ENCODE measurements at places on chromosomes 2 and 18.

DNA sequence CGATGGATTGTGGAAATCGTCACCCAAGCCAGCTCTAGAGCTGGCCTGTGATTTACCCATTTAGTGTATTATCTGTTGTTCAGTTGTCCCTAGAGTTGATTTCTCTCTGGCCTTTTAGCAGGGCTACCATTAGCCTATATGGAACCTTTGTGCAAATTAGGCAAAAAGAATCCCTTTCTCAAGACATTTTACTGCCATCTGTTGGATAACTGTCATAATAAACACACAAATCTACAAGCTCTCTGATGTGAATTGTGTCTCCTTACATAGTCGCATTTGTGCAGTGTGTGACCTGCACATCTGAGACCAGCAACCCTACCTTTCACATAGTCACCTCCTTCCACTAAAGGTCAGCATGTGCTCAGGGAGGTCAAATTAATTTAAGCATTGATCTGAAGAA, 34.0 kb downstream of the LOXHD1 start:
- no peak for DNase-seq

DNA sequence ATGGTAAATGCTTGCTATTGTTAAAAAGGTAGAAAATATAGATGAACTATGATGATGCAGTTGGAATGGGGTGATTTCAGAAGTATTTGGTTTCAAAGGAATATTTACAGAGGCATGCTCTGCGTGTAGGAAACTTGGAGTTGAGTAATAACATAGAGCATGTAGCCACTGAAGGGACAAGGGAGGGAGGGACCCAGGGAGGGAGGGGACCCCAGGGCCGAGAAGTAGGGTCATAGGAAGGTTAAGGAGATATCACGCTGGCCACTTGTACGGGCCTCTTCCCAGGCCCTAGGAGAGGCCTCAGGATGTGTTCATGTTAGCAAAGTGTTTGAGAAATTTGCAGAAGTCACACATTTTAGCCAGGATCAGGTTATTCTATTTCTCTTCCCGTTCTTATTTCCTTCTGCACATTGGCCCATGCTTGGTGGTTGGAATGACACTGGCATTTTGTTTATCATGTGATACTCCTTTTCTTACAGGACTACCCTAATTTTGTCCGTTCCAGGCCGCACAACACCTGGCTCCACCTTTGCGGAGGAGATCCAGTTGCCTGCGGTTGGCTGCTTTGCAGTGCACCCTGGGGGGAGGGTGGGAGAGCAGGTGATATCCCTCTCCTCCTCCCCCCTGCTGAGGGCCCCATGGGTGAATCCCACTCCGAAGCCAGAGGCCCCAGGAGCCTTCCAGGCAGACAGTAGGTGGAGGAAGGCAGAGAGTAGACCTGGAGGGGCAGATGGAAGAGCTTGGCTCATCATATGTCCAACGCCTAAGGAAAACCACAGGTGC, 16.9 kb upstream of the ACKR3 start:
- no peak for DNase-seq

DNA sequence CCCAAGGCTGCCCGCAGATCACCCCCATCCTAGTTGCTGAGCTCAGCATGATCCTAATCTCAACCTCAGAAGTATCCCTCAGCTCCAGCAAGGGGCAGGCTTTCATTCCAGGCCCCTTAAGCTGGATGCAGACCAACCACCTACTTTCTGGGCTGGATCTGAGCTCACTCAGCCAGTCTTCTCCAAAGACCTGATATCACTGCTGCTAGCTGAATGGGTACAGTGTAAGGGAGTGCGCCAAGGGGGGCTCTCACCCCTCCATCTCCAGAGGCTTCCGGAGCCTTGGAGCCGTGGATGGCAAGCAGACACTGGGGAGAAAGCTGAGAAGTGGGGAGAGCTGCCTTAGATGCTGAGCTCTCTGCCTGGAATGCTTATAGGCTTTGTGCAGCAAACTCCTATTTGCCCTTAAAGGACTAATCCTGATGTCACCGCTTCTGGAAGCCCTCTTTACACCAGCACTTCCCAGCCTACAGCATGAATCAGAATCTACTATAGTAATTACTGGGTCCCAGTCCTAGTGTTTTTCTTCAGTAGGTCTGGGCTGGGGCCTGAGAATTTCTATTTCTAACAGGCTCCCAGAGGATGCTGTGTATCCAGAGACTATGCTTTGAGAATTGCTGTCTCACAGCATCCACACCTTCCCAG, 31.0 kb downstream of the GYPC start:
- no peak for DNase-seq

GRCh38 chr2:180524499-180524898, 455.9 kb upstream of the UBE2E3 start:
- no peak for DNase-seq

GRCh38 chr2:120817136-120817955, 81.7 kb downstream of the GLI2 start:
- no peak for DNase-seq

- DNase-seq, result peak; percentile 66
Measured at GRCh38 chr2:31302940-31303563, 69.1 kb downstream of the EHD3 start.

GRCh38 chr2:45070113-45070652, 60.9 kb upstream of the SIX2 start:
- DNase-seq, result no peak

DNA sequence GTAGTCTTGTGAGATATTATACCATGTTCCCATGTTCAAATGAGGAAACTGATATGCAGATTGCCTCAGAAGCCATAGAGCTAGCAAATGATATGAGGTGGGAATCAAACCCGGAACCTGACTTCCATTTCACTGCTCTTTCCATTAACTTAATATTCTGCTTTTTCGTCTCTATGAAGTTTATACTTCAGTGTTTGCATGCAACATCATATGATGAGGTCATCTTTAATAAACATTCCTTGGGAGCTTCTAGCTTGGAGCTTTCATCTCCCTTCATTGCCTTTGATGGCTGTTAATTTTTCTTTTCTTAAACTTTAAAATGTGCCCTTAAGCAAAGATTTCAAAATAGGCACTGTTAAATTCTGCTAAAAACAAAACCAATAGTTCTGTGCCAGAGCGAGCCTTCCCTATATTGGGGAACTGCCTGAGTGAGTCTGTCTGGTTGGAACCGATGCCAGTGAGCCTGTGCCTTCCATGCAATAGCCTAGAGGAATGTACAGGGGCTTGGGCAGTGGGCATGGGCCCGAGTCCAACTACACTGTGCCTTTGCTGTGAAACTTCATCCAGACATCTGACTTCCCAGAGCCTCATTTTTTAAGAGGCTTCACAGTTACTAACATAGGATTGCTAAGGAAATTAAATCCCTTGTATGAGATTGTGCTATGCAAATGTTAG, 91.1 kb upstream of the TMEM200C start:
- DNase-seq, result no peak

- no peak for DNase-seq
Measured at GRCh38 chr2:235768606-235769005, 274.8 kb downstream of the AGAP1 start.

DNA sequence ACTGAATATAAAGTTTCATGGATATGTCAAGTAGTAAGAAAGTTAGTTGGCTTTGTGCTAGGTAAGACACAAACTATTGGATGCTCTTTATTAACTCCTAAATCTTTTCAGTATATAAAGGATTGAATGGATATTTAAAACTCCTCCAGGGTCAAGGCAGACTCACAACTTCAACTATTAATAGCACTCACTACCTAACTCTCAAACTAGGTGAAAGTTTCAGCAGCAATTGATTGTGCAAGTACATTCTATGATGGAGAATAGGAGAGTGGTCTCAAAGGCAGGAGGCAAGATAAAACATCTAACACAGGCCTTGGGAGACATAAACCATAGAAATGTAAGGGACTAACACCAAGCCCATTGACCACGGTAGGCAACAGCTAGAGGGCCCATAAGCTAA, 328.9 kb upstream of the CHAC2 start:
- DNase-seq, result no peak

DNA sequence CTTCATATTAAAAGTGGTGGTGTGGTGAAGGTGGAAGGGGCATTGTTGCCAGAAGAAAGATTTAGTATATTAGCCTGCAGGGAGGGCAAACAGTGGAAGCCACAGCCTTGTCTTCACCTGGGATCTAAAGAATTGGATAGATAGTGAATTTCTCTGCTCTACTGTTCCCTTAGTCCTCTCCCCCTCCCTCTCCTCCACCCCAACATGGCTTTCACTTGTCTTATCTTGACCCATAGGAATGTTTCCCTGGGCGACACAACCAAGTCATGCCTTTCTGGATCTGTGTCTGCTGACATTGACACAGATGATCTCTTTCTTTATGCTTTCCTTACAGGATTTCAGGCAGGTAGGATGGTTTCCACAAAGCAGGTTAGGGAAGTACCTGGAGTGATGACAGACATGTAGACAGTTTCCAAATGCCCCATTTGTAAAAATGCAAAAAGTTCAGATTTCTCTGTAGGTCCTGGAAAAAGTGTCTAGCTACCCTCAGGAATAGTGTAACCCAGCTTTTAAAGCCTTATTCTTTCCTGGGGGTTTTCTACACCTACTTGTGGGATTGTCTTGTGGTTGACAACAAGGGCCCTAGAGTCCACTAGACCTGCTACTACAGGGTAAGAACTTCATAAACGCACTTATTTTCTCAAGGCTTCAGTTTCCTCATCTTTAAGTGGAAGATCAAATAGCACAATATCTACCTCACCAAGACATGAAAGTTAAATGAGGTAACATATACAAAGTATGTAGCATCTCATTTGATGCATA, 184.2 kb upstream of the SP5 start:
- no peak for DNase-seq

DNA sequence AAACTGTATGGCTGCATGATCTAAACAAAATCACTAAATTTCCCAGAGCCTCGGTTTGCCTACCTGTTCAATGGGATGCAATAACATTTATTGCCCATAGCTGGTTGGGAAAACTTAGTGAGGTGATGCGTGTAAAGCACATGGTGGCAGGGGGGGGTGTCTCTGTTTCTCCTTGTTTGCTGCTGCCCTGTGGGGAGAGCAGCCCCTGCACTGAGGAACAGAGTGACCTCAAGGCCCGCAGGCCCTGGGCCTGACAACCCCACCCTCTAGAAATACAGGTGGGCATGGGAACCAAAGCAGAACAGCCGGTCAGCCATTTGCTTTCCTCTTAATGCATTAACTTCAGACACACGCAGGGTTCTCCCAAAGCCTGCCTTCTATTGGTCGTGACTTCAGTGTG, 55.1 kb upstream of the SLC66A3 start:
- DNase-seq, result no peak

GRCh38 chr2:219353129-219353528, 20.6 kb upstream of the RESP18 start:
- no peak for DNase-seq

DNA sequence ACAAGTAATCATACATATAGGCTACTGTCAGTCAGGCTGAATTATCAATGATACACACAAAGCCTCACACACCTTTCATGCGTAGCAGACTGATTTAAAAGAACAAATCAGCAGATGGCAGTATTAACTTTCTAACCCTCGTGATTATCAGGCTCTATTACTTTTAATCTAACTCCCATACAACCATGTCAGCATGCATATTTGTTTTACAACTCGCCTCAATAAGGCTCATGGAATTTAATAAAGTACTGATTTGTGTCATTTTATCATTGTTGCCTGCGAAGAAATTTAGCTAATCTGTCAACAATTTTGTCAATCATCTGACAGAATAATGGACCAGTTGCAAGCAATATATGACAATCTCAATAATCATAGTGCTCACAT, 82.8 kb downstream of the SLC25A12 start:
- no peak for DNase-seq

- DNase-seq, result no peak
Measured at GRCh38 chr2:101622210-101623030, 75.1 kb upstream of the MAP4K4 start.

DNA sequence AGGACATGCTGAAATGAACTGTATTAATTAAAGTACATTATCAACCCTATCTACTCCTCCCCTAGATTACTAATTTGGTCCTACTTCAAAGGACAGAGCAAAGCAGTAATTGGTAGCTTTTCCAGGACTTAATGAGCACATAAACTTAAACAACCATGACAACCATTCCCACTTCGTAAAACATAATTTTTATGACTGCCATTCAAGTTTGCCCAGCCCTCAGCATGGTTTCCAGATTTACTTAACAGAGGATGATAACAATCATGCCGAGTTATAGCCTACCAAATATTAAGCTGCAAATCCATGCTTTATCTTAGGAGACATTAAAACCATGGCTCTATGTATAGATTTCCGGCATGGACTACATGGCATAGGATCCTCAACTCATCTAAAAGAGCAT, 401.1 kb upstream of the CHAC2 start:
- DNase-seq, result no peak

Data from heart right ventricle (tissue), 16 donors.